ENCODE measurements at places on chromosomes 12 and 14.

GRCh38 chr12:31215518-31216232 lies 110.3 kb downstream of the SINHCAF start:
- no peak for DNase-seq

GRCh38 chr12:64172143-64172970 lies 49.7 kb downstream of the KICS2 start:
- DNase-seq, result no peak

DNA sequence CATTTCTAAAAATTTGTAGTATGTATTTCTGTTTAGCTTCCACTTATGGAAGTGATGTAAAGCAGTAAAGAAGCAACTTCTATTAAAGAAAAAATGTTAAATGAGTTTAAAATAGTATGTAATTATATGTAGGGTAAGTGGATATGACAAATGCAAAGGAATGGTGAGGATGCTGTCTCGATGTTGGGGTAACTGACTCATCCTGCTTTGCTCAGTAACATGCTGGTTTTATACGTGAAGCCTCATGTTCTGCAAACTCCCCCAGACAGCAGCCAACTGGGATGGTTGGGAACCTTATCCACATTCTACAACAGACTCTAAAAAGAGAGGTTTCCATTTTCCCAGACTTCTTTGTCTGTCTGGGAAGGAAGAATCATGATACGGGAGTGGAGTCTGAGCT lies 1006.4 kb upstream of the TMEM132C start:
- DNase-seq, result no peak

DNA sequence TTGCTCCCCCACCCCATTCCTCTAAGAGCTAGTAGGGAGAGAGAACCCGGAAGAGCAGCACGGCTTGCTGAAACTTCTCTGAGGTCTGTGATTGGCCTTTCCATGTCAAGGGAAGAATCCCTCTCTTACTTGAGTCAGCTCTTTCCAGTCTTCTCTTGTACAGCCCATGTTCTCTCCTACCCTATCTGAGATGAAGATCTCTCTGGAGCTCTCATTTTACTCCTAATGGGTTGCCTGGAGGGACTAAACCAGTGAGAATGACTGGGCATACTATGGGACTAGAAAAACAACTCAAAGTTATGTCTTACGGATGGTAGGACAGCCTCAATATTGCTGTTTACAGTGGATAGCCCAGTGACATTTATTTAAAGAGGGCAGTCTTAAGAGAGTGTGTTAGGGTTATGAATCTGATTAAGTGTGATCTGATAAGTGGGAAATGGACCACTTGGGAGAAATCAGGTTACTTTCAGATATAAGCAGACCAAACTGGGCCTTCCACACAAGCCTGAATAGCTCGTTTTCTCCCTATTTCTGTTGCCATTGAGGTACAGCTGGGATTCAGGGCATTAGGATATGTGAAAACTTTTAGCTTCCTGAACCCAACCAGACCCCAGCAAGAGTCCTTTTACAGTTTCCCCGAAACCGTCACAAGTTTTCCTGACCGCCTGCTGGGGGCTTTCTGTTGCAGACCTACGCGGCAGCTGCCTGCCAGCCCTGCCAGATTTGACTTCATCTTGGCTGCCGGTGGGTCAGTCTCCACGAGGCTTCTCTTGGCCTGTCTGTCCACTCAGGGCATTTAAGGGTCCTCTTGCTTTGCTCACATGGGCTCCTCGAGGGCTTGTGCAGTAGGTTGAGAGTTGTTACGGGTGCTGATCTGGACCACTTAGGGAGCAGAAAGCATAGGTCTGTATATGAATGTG lies 16.9 kb downstream of the ETV6 start:
- DNase-seq, result no peak

DNA sequence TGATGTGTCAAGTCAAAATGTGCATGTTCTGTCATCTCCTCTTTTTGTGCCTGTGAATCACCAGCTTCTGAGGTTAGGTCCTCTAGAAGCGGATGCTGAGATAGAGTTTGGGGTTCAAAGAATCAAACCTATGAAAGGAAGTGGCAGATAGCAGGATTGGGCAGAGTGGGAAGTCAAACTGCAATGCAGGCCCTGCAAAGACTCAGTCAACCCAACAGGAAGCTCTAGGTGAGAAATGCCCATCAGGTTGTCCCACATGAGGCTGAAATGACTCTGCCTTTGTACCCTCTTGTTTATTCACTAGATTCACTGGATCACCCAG lies 4.5 kb upstream of the MIA2 start:
- DNase-seq, result no peak

GRCh38 chr14:59823179-59823578 lies 47.4 kb downstream of the RTN1 start:
- DNase-seq, result no peak

- no peak for DNase-seq
Observed at GRCh38 chr12:78483767-78484315, 380.7 kb upstream of the SYT1 start.

DNA sequence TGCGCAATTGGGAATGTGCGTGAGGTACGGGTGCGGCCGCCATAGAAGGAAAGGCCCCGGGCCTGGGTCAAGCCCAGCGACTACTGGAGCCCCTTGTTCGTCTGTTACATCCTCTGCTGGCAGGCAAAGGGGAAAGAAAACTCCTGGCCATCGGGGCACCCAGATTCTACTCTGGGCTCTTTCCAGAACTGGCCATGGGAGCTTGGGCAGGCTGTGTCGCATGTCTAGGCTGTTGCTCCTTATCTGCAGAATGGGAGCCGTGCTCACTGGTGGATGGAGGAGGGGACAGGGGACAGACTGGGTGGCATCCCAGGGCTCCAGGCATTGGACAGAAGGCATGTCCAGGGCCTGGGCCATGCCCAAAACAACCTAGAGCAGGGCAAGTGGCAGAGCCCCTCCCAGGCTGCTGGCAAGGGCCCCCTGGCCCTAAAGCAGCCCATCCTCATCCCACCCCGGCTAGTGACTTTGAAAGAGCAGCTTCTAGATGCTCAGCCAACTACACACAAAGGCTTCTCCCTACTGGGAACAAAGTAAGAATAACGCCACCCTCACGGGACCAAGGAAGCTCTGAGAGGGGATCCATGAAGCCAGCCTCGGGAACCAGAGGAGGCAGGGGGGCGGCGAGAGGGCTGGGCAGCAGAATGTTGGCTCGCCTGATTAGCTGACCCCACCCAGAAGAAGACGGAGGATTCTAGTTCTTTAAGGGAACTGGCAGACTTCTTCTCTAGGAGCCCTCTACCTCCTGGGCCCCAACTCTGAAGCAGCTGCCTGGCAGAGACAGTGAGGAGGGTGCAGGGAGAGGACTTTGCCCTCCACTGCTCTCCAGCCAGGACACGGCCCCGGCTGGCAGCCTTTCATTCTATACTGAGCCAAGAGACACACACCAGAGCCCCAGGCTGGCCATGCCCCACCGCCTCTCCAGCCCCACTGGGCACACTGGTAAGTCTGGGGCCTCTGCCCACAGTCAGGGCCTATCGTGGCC lies 96.8 kb downstream of the SINHCAF start:
- DNase-seq, result no peak

DNA sequence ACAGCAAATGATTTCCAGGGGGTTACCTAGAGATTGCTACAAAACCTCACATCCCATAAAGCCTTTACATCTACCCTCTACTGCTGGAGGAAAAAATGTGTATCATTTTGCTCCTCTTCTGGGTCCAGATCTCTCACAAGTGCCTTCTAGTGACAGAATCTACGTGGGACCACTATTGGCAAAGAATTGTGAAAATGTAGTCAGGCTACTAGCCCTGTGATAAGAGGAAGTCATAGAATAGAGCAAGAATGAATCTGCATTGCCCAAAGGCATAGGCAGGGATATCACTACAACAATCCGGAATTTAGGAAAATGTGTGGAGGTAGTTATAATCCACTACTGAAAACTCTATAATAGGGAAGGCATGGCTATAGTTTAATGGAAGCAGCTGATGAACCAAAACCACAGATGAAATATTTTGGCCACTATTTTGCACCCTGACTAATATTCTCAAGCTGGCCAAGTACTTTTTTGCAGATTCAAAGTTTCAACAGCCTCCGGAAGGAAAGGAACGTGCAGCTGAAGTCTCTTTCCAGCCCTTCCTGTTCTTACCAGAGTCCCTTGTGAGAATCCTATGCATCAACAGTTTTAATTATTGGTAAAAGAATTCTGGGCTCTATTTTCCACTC lies 176.8 kb downstream of the PHLDA1 start:
- no peak for DNase-seq

- no peak for DNase-seq
Observed at GRCh38 chr12:17456486-17456885, 633.5 kb downstream of the RERGL start.

- no peak for DNase-seq
Observed at GRCh38 chr14:54169254-54169924, 212.8 kb upstream of the BMP4 start.

- DNase-seq, result no peak
Observed at GRCh38 chr14:32513571-32514009, 184.5 kb downstream of the AKAP6 start.

DNA sequence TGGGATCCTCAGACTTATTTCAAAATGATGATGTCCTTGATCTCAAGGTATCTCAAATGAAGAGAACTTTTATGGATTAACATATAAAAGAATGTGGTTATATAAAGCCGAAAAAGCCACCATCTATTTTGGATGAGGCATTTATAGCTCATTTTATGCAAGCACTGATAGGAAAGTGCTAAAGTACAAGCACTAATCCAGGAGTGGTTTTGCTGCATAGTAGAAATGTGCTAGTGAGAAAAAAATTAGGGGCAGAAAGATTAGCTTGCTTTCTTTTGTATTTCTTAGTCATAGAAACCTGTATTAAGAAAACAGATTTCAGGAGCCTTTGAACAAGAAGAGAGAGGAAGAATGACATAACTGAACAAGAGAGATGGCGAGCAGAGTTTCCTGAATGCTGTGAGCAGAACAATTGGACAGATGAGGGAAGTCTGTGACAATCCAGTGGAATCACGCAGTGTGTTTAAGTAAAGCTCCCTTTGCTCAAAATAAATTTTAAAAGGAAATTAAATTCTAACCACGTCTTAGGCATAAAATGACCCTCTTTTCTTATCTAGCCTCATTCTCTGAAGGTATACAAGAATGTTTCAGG lies 238.2 kb upstream of the NOVA1 start:
- no peak for DNase-seq

- no peak for DNase-seq
Observed at GRCh38 chr14:99563749-99564129, 40.3 kb downstream of the CCDC85C start.

DNA sequence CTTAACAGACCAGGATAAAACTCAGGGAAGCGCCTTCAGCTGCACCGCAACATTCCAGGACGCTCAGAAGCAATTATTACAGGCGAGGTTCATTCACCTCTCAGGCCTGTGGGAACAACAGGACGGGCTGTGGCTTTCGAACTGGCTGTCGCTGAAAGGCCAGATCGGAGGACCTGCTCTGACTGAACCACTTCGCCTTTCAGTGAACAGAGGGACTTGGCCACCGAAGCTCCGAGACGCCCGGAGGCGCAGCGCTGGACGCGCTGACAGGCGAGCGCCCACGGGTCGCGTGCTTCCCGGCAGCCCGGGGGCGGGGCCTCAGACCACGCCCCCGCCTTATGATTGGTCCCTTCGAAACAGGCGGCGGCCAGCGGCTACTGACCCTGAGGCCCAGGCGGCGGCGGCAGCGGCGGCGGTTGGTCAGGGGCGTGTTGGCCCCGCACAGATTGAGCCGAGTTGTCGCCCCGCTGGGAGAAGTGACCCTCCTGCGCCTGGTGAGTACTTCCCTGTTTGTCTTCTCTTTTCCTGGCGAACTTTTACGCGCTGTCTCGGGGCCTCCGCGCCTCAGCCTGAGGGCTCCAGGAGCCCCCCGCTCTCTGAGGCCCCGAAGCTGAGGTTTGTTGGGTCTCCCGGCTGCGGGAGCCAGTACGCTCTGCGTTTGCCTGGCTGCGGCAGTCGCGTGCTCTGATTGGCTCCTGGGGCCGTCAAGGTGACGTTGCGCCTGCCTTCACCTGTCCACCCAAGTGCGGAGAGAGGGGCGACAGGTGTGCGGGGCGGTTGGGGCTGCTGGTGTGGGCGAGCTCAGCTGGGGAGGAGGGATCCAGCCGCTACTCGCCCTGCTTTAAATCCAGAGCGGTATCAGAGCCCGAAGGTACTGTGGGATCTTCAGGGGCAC lies at the start of gene GAS2L3:
TSS of gene GAS2L3 (plus strand) at position 393 of the 895 bp plus-strand sequence. CDS start 21,221 bp downstream, outside the sequence.
- DNase-seq, result peak; percentile 82

GRCh38 chr12:131210506-131211339 lies 257.0 kb downstream of the ADGRD1 start:
- DNase-seq, result no peak

DNA sequence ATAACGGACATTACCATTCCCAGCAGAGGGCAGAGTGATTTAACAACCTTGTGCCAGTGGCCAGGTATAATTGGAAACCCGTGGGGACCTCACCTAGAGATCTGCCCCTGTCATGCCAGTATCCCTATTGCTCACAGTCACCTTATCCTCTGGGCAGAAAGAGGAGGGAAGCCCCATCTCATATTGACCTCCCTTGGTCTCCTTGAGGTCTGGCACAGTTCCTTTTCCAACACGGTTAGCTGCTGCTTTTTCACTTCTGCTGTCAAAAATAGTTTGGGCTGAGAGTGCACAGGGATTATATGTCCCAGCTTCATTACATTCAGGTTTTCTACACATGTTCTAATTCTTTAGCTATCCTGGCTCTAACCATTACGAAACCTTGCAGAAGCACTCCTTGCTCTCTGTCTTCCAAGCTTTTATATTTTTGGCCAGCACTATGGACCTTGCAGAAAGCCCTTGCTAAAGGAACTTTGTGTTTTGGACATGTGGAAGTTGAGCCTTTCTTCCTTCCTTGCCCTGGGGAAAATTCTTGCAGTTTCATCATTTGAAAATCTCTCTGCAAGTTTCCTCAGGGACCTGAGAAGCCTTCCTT lies 111.7 kb upstream of the MIS18BP1 start:
- no peak for DNase-seq

GRCh38 chr12:22306311-22306710 lies 28.2 kb downstream of the ST8SIA1 start:
- no peak for DNase-seq

- DNase-seq, result no peak
Observed at GRCh38 chr12:125324861-125325490, 259.7 kb downstream of the AACS start.

DNA sequence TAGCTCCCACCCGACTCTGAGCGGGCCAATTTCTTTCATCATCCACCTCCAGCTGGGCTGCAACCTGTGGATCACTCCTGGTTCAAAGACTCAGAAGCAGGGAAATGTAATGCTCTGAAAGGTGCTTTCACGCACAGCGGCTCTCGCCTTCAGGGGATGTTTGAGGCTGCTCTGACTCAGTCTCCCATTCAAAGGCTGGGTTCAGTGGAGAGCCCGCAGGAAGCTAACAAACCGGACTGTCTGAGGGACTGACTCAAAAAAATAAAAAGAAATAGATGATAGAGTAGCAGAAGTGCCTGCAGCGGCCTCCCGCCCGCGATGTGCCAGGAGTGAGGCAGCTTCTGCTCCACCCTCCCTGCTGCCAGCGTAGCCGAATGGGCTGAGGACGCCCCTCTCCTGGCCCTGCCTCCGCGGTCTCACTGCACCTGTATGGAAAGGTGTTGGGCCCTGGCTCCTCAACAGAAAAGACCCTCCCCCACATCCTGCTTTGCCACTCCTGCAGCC lies 98.0 kb downstream of the GCH1 start:
- DNase-seq, result no peak

GRCh38 chr12:116882742-116883141 lies 1.5 kb upstream of the HRK start:
- no peak for DNase-seq
